ENCODE measurements at places on chromosomes 2 and 18.

GRCh38 chr2:171160119-171160955, at the start of gene TLK1:
Gene TLK1, minus strand, starts transcription at chr2:171160893. Its CDS starts 465 bp downstream, at chr2:171160428.
- peak; percentile 69 for DNase-seq

DNA sequence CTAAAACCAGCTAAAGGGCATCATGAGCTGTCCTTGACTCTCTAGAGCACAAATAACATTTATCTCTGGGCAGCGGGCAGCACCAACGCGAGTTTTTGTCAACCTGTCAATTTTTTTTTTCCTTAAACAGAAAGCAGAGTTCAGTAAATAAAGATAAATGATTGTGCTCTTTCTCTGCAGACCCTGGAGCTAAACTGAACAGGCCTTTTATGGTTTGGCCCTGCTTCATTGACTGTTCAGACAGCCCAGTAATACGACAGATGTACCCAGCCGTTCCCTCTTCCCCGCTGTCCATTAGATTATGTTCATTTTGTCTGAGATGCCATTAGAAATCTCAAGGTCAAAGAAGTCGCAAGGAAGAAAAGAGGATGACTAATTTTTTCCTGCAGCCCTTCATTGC, 280.5 kb upstream of the PIK3C3 start:
- DNase-seq = no peak

DNA sequence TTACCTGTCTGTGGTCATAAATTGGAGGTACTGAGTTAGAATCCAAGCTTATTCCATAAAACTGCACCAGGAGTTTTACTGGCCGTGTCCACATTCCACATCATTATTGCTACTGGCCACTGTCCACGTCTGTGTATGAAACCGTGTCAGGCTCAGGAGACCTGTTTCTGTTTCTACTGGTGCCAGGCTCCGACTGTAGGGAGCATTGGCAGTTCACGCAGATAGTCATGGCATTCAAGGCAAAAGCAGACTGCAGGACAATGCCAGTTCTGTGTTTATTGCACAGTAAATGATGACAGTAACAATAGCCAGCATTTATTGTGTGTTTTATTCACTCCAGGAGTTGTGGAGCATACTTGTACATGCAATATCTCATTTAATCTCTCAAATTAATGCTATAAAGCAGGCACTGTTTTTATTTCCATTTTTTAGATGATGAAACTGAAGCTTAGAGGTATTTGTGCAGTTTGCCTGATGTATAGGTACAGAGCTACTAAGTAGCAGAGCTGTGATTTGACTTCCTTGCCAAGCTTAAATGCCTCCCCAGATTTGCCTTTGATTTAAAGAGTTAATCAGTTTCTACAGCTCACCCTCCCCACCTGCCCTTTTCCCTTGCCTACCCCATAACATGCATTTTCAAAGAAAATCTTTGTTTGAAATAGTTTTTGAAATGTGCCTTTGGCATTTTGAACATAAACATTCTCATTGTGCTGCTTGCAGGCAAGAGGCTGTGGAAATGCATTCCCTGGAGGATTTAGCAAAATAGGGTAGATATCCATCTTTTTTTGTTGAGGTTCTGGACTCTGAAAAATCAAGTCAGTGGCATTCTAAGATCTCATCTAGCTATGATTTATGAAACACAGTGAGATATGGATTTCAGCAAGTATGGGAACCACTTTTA, 55.5 kb downstream of the MAP4K4 start:
- peak; percentile 44 for DNase-seq

- DNase-seq = no peak
Observed at GRCh38 chr2:136441979-136442714, 323.2 kb upstream of the THSD7B start.

- peak; percentile 41 for DNase-seq
Observed at GRCh38 chr2:23283653-23284052, 101.3 kb upstream of the KLHL29 start.

GRCh38 chr18:7784171-7784570, 217.1 kb downstream of the PTPRM start:
- DNase-seq = no peak

- peak; percentile 94 for DNase-seq
Observed at GRCh38 chr2:37672104-37672869, 845 bp upstream of the CDC42EP3 start.

- DNase-seq = peak; percentile 61
Observed at GRCh38 chr18:28189400-28190239, 12.7 kb upstream of the CDH2 start.

GRCh38 chr2:151178207-151178606, 83.5 kb downstream of the RBM43 start:
- no peak for DNase-seq
